Stimulated activated CD8-positive, alpha-beta memory T cell treated with anti-CD3 and anti-CD28 coated beads, Interleukin-12 subunit alpha, Interleukin-12 subunit beta, amount 100 ng/mL, for 1 hour (primary cell): ENCODE measurements at places on chromosomes 13 and 19.

DNA sequence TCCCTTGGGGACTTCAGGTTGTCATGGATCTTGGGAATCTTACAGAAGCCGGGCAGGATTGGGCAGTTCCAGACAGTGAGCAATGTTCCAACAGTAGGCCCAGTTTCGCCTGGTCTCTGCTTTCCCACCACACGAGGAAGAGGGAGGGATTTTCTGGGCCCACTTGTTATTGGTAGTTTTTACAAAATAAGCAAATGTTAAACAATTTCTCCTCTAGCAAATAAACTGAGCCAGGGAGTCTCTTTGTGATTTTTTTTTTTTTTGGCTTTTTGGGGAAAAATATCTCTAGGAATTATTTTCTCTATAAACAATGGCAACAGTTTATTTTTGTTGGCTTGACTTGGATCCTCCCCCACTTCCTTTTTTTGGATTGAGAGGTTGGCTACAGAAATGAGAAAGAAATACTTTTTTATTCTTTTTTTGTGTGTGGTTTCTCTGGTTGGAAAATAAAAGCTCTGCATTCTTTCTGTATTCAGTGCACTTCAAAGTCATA lies 89.3 kb downstream of the TM9SF2 start:
- DNase-seq = no peak

GRCh38 chr19:49718511-49718910 lies 27.6 kb downstream of the CPT1C start:
- no peak for DNase-seq

DNA sequence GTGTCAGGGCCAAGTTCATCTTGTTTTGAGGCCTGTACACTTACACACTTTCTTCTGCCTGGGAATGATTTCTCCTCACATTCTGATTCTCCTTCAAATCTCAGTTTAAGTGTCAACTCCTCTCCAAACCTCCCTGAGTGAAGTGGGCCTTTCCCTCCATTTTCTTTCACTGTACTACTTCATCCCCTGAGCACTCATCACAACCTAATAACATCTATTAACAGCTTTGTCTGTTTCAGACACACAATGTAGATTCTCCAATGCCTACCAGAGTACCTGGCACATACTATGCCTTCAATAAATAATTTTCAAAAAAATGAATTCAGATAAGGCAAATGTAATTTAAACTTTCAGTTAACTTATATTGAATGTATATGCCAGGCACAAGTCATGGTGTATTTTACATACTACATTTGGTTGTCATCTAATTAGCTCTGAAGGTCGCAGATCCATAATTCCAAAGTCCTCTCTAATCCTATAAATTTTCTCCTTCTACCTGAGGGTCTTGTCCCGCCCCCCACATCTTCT lies 357 bp upstream of the COG6 start:
- no peak for DNase-seq

GRCh38 chr19:11293433-11294389 lies 2.2 kb upstream of the TSPAN16 start:
- DNase-seq = peak; percentile 60

DNA sequence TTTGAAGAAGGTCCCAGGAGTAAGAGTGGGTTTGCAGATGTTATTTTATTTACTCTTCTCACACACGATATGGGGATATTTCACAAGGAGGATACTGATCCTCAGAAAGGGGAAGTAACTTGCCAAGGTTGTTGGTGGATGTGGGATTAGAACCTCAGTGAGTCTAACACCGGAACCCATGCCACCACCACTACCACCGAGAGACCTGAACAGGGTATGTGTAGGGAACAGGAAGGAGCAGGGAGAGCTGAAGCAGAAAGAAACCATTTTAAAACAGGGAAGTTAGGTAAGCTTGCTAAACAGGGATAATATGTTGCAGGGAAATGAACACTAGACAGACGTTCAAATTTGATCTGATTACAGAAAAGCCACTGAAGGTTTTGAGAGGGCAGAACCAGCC lies 11.6 kb upstream of the CEACAM3 start:
- no peak for DNase-seq

- no peak for DNase-seq
Observed at GRCh38 chr13:20700288-20700687, 3.2 kb upstream of the IL17D start.

DNA sequence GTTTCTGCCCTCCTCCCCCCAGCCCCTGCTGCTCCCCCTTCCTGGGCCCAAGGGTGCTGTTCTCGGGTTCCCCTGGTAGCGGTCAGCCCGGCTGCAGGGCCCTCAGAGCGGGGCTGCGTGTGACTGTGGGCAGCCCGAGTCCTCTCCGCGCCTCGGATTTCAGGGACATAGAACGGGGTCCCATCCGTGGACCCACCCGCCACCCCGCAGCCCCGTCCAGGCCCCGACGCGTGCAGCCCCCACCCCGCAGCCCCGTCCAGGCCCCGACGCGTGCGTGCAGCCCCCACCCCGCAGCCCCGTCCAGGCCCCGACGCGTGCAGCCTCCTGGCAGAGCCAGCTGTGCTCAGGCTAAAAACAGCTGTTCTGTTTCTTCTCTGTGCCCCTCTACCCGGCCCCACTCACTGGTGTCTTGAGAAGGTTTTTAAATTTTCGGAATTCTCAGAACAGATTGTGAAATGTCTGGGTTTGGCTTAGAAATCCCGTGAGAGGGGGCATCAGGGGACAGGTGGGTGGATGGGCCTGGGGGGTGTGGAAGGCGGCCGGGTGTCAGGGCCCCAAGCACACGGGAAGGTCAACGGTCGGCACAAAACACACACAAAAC lies 5.5 kb upstream of the PRTN3 start:
- DNase-seq = no peak

GRCh38 chr19:18306209-18306887 lies 16.5 kb downstream of the LSM4 start:
- no peak for DNase-seq

- DNase-seq = no peak
Observed at GRCh38 chr13:26601669-26602068, 44.2 kb downstream of the WASF3 start.

DNA sequence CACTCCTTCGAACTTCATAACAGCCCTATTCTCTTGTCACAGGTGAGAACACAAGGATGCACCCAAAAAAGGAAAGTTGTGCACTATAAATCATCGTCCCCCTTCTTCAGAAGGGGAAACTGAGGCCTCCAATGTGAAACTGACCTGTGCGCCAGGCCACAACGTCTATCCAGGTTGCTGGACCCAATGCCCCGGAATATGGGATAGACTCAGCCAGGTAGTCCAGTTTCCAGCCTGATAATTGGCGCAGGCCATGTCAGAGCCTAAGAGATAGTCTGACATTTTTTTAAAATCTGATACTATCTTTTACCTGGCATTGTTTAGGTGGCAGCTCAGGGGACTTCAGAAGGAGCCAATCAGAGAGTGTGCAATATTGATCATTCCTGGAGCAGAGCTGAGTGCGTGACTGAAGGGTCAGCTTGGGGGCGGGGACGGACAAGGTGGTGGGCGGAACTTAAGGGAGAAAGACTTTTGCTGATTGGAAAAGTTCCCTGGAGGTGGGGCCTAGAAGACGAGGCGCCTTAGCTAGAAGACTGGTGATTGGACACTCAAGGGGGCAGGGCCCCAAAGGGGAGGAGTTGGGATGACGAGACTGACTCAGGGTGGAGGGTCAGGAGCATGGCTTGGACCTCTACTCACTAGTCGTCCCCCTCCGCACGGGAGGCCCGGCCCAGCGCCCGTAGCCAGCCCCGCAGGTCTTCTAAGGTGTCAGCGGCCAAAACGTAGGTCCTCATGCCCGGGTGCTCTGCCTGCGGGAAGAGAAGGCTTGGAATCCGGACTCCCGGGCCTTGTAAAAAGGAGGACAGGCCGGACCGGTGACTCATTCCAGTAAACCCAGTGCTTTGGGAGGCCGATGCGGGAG lies 8.5 kb downstream of the PLEKHA4 start:
- no peak for DNase-seq

GRCh38 chr13:34250151-34250670 lies 432.3 kb downstream of the RFC3 start:
- no peak for DNase-seq

DNA sequence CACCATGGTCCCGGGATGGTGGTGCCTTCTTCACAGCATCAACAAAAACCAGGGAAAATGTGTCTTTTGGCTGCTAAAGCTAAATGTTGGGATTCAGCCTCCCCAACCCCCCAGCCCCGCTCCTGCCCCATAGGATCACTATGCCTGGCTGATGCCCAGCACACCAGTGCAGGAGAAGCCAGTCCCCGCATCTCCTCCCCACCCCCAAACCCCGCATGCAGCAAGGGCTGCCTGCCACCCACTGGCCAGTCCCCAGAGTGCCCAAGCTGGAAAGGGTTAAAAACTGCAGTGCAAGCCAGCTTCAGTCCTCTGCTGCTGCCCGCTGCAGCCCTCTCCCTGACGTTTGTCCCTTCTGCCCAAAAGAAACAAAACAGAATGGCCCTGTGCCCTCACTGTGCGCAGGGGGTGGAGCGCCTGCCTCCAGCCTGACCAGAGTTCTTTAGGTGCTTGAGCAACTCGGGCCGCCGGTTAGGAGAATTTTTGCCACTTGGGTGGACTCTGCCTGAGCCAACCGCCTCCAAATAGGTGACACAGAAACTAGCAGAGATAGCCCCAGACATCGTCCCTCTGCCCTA lies 3.7 kb downstream of the CALM3 start:
- DNase-seq = no peak

DNA sequence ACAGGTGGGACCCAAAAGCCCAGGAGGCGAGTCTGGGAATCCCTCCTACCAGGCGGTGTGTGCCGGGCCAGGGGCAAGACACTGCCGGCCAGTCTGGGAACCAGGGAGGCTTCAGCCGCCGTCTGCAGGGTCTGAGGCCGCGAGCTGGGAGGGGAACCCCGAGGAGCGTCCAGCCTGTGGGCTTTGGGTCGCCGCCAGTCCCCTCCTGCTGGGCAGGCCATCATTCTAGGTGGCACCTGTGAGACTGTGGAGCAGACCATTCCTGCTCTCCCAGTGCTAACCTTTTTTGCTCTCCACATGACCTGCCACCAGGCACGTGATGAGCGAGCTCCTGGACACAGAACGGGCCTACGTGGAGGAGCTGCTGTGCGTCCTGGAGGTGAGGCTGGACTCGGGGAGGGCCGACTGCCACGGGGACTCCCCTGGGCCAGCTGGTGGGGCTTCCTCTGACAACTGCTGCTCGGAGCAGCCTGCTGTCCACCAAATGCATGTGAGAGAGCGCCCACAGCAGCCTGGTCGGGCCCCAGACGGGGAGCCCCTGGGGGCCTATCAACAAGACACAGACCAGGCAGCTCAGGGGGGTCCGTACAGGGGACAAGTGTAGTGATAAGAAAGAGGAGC lies 24.6 kb upstream of the F7 start:
- DNase-seq = no peak

- peak; percentile 59 for DNase-seq
Observed at GRCh38 chr13:44259045-44260027, 114.3 kb upstream of the SERP2 start.

DNA sequence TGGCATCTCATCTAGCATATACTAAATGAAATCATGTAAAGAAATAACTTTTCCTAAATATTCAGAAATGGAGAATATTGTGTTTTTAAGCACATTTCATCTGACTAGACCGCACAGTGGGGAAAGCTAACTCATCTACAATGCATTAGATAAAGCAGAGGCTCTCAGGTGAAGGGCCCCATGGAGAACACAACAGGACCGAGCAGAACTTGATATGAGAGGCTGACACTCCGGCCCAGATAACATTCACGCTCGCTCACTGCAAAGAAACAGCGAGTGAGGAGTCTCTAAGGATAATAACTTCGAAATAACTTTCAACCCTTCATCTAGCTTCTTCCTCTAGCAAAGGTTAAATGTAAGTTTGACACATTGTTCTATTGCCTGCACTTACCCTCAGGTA lies 130.6 kb downstream of the PCDH9 start:
- DNase-seq = no peak

GRCh38 chr13:32811297-32811800 lies 204.9 kb upstream of the KL start:
- no peak for DNase-seq

- no peak for DNase-seq
Observed at GRCh38 chr13:32737679-32738078, 151.4 kb downstream of the PDS5B start.

DNA sequence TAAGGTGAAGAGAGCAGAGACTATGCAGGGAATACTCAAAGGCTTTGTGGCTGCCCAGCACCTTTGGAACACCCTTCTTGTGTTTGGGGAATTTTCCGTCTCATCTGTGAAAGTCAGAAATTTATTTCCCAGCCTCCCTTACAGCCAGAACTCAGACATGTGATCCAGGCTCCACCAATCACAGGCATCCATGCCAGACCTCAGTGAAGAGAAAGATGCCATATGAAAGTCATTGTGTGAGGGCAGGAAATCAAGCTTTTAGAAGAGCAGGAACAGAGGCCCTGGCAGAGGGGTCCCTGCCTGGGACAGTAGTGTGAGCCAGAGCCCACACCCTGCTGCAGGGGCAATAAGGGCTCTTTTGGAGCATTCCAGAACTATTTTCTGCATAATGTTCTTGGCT lies 12.1 kb downstream of the CCDC70 start:
- no peak for DNase-seq

DNA sequence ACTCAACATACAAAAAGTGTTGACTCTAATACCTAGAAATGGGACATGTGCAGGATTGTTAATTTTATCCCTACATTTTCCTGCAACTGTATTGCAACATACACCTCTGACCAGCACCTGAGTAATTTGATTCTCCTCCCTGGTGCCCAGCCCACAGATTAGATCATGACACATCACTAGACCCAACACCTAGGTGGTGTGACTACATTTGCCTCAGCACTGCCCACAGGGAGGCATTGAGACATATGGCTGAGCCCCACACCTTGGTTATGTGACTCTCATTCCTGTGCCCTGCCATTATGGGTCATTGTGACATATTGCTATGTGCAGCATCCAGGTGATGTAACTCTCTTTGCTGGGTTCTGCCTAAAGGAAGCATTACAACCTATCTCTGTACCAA lies 13.2 kb upstream of the ZNF254 start:
- DNase-seq = no peak

- DNase-seq = no peak
Observed at GRCh38 chr13:104592127-104592526, 1525.9 kb upstream of the SLC10A2 start.

DNA sequence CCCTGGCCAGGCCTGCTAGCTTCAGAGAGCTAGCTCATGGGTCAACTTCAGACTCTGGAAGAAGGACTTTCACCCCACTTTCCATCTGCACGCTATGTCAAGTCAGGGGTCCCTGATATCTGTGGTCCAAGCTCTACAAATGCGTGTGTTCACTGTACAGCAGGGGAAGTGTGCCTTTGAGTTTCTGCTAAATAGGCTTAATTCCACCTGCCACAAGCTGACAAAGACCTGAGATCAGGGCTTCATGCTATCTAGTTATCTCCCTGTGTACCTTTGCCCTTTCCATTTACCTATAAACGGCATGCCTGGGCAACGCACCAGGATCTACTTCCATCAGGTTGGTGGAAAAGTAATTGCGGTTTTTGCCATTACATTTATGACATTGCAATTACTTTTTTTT lies 10.7 kb upstream of the SULT2A1 start:
- DNase-seq = no peak
